ENCODE measurements at places on chromosomes 12 and 14.

- no peak for DNase-seq
Measured at GRCh38 chr12:108738170-108738569, 6.9 kb upstream of the CORO1C start.

DNA sequence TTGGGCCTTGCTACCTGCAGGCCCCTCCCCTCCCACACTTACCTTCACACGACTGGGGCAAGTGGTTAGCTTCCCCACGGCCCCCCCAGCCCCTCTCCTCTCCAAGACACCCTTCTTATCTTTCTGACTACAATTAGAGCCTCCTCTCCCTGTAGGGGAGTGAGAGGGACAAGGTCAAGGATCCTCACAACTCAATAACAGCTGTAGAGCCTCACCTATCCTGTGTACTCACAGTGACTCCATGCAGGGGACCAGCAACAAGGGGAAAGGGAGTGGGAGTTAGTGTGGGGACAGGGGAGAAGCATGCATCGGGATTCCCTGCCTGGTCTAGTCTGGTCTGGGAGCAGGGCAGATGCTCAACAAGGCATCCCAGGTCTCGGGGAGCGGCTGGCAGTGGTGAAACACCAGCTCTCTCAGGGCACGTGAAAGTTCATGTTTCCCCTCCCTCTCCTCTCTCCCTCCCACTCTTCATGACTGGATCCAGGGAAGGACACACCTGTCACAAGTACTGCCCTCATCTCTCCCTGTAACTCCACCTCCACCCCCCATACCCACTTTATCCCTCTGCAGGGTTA lies 45.3 kb downstream of the SMUG1 start:
- DNase-seq = no peak

DNA sequence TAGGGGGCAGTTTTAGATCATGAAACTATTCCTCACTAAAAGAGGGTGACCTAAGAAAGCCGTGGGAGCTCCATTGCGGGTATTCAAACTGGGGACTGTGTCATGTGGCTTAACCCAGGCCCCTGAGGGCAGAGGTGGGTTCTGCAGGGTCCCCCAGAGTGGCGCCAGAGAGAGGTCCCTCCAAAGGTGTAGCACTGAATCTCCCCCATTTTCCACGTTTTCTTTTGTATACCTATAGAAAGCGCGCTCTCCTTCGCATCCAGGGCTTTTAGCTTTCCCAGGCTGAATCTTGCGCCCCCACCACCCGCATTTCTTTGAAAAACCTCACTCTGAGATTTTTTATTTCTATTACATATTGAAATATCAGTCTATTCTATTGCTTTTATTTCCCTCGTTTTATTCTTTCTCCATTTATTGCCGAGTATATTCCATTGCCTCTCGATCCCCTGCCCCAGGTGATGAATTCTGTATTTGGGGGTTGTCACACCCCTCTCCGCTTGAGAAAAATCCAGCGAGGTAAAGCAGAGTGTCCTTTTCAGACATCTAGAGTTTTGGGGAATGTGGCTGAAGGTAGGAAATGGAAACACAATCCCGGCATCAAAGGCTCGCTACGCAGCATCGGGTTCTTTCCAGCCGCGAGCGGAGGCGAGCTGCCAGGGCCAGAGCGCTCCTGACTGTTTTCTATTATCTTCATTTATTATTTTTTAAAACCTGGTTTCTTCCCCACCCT lies 870 bp upstream of the HOXC13 start:
- DNase-seq = no peak

- DNase-seq = no peak
Measured at GRCh38 chr12:131642771-131643170, 68.1 kb upstream of the SFSWAP start.

- DNase-seq = no peak
Measured at GRCh38 chr14:104192146-104192882, 53.9 kb downstream of the KIF26A start.

DNA sequence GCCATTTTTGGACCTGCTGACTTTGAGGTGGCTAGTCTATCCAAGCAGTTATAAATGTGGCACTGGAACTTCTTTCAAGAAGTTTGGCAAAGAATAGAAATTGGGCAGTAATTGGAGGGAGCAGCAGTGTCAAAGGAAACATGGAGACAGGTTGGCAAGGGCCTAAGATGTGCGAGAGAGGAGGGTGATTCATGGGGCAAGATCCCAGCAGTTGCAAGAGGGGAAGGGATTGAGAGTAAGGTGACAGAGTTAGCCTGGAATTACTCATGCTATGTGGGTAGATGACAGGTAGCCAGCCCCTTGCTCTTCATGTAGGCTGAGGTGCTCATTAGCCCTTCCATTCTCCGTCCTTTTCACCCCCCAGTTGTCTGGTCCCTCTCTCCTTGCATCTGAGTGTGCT lies 42.2 kb downstream of the FBXL14 start:
- DNase-seq = no peak

DNA sequence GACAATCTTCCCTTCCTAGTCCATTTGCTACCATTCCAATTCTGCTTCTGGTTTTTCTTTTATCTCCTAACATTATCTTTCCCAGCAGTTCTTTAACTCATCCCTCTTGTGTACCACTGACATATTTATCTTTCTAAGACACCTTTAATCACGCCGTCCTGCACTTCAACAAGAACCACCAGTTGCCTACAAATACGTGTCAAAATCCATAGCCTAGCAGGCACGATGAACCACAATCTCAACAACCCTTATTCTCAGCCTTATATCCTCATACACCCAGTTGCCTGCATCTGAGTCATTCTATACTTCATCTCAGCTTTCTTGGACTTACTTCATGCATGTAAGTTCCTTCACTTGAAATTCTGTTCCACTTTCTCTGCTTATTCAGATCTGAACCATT lies 16.4 kb upstream of the ST8SIA1 start:
- no peak for DNase-seq

- DNase-seq = no peak
Measured at GRCh38 chr14:90551733-90552464, 155.1 kb downstream of the CALM1 start.

GRCh38 chr12:54379398-54380201 lies 4.9 kb downstream of the ZNF385A start:
- peak; percentile 89 for DNase-seq

DNA sequence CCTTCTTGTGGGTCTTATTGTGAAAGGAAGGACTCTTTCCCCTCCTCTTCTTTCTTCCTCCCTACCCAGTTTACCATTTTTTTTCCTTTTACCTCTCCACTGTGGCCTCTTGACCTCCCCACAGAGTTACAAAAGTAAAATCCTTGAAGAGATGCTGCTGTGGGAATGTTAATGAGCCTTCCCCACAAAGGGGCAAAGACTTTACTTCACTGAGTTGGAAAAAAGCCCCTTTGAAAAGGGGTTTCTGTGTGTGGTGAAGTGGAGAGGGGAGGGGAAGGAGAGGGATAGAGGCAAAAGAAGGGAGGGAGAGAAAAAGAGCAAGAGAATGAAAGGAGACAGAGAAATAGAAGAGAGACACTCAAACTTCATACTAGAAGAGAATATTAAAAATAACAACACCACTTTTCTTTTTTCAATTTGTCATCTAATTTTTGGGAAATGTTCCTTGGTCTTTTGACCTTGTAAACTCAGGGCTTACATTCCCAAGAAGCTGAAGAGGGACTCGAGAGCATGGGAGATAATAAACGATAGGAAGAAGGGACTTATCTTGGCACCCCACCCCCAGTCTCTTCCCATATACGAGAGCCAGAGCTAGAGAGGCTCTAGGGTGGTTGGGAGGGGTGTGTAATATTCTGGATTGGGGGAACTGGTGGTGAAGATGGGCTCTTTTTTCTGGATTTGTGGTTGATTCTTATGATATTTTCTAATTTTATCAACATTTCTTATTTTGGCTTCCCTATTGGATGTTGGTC lies 13.2 kb upstream of the SALL2 start:
- no peak for DNase-seq

DNA sequence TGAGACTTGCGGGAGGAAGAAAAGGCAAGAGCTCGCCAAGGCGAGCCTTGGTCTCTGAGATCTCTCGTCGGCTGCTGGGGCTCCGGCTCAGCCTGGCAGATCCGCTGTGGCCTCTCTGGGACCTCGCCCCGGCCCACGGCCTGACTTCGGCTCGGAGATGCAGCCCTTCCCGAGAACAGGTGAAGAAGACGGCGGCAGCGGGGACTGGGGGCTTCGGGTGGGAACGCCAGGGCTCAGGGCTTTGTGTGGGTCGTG lies 6.0 kb upstream of the HOXC9 start:
- DNase-seq = no peak

DNA sequence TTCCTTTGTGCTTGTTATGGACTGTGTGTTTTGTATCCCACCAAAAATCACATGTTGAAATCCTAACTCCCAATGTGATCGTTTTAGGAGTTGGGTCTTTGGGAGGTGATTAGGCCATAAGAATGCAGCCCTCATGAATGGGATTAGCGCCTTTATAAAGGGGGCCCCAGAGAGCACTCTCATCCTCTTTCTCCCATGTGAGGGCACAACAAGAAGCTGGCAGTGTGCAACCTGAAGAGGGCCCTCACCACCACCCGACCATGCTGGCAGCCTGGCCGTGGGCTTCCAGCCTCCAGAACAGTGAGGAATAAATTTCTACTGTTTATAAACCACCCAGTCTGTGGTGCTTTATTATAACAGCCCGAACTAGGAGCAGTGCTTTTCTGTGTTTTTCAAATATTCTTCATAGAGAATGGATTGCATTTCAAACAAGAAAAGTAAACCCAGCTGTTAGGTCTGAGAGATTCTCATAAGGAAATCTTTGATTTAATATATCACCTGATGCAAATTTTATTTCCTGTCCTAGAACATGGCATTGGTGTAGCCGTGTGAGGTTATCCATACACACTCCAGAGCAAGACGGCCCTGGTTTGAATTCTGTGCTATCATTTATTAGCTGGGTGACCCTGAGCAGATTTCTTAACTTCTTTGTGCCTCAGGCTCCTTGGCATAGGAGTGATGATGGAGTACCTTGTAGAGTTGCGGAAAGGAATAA lies 27.8 kb downstream of the HSPB8 start:
- no peak for DNase-seq

- no peak for DNase-seq
Measured at GRCh38 chr12:49566361-49566760, 1.6 kb downstream of the MCRS1 start.

- no peak for DNase-seq
Measured at GRCh38 chr12:99901181-99901580, 83.6 kb downstream of the ANKS1B start.

Data from stimulated activated CD4-positive, alpha-beta T cell treated with anti-CD3 and anti-CD28 coated beads, Interleukin-1b, Interleukin-23, amount 100 ng/mL, for 1 hour (primary cell).